ENCODE measurements at places on chromosomes 6 and 20.
A peak's percentile ranks its signal among the peaks of the same experiment; 100 is the strongest.

GRCh38 chr20:33709398-33709797 lies 10.7 kb downstream of the PXMP4 start:
- DNase-seq, result no peak

DNA sequence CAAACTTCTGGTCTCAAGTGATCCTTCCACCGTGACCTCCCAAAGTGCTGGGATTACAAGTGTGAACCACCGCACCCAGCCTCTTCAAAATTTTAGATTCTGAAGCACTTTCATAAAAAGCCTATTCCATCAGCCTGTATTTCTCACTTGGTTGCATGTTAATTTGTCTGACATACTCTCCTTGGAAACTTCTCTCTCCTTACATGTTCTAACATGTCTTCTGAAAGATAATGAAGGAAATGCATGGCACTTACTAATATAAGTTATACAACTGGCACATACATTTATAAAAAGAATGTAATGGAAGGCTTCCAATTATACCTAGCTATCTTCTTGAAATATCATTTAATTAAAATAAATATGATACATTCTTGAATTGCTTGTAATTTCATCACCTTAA lies 597.5 kb downstream of the TBC1D32 start:
- no peak for DNase-seq

- DNase-seq, result no peak
Measured at GRCh38 chr6:167299641-167300308, 8.7 kb downstream of the UNC93A start.

DNA sequence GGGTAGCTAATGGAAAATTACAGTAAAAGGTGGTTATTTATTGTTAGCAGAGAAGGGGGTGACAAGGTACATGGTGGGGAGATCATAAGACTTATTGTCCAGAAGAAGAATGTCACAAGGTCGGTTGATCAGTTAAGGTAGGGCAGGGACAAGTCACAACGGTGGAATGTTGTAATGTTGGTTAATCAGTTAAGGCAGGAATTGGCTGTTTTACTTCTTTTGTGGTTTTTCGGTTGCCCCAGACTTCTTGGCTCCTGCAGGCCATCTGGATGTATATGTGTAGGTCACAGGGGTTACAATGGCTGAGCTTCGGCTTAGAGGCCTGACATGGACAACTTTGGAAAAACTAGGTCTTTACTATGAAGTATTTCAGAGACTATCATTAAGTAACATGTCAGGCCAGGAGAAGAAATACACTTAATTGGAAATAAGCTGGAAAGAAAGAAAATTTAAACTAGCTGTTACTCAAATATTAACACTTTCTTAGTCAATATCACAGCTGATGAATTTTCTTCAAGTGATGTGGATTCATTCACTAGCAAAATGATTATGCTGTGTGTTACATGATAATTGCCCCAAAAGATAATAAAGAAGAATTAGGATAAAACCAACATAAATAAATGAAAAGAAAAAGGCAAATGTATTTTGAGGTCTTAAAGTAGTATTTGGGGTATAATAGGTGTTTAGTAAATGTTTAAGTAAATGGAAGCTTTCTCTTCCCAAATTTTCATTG lies 4.4 kb downstream of the AIG1 start:
- no peak for DNase-seq

DNA sequence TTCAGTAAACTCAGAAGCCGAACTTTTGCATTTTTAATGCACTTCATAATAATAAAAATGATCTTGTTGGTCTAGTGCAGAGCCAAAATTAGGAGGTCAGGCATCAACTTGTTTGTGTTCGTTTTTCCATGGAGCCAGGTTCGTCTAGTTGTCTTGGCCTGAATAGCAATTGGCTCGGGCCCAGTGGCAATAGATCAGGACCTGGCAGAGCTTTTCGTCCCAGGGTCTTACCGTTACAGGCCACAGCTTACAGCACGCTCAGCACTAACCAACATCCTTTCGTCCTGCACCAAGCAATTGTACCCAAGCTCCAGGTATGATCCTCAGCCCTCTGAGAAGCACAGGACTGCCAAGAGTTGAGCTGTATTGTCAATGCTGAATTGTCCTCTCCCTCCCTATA lies 240.5 kb upstream of the PLN start:
- no peak for DNase-seq

DNA sequence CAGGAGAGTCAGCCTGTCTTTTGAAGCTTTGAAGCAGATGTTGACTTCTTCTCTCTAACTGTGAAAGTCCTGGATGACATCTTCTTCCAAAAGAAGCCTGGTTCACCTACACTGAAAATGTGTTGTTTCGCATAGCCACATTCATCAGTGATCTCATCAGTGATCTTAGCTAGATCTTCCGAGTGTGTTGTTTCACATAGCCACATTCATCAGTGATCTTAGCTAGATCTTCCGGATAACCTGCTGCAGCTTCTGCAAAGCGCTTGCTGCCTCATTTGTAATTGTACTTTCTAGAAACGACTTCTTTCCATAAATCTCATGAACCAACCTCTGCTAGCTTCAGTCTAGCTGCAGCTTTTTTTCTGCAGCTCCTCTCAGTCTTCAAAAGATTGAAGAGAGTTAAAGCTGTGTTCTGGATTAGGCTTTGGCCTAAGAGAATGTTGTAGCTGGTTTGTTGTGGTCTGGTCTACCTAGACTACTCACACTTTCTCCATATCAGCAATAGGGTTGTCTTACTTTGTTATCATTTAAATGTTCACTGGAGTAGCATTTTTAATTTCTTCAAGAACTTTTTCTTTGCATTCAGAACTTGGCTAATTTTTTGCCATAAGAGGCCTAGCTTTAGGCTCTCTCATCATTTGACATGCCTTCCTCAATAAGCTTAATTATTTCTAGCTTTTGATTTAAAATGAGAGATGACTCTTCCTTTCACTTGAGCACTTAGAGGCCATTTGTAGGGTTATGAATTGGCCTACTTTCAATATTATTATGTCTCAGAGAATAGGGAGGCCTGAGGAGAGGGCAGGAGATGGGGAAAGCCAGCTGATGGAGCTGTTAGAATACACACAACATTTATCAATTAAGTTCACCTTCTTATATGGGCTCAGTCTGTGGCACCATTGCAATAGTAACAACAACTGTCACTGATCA lies 48.7 kb upstream of the EXOC2 start:
- no peak for DNase-seq

DNA sequence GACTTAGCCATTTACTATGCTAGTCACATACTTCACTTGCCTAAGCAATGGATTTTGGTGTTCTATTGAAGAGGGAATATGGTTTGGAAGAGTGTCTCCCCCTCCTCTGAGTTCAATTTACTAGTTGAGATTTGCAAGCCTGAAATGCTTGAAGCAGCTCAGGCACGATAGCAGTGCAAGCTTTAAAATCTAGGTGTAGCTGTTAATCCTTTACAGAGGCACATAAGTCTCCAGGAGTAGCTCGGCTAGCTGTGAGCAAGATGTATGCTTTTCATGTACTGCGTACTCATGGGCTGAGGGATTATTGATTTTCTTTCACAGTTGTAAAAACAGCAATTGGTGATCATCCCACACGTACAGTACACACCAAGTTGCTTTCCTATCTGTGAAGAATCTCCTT lies 726 bp downstream of the FLRT3 start:
- no peak for DNase-seq

DNA sequence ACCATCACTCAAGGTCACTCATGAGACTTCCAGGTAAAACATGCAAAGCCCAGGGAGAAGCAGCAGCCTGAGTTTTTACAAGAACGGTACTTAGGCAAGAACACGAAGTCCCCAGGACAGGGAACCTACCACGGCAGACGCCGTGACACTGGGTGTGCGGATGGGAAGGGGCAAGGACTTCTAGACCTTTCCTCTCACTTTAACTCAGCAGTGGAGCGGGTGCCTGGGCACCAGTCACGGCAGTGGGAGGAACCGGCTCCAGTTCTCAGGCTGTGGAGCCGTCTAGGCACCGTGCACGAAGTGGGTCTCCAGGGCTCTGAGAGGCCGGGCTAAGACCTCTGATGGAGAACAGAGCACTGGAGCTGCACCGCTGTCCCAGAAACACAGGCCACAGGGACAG lies 2.5 kb downstream of the ZBTB46 start:
- no peak for DNase-seq

DNA sequence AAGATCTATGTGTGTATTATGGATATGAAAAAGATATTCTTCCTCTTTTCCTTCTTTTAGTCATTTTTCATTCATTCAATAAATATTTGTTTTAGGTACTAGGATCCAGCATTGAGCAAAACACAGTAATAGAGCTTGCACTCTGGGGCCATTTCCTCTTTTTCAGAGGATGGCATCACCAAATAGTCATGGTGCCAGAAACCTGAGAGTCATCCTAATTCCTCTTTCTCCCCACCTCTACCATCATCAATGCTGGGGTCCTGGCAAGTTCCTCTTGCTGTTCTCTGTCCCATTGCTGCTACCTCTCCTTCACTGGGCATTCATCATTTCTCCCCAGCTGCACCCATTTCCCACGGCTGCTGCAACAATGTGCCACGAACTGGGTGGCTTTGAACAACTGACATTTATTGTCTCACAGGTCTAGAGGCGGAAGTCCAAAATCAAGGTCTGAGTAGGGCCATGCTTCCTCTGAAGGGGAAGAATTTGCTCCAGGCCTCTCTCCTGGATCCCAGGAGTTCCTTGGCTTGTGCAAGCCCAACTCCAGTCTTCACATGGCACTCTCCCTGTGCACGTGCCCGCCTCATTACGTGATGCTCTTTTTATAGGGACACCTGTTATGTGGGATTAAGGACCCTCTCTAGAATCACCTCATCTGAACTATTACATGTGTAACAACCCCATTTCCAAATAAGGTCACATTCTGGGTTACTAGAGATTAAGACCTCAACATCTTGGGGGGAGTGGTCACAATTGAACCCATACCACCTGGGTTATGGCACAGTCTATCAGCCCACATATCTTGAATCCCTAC lies 9.5 kb upstream of the IGF2R start:
- DNase-seq, result peak; percentile 60

GRCh38 chr6:163531122-163531521 lies 116.6 kb downstream of the QKI start:
- DNase-seq, result no peak

DNA sequence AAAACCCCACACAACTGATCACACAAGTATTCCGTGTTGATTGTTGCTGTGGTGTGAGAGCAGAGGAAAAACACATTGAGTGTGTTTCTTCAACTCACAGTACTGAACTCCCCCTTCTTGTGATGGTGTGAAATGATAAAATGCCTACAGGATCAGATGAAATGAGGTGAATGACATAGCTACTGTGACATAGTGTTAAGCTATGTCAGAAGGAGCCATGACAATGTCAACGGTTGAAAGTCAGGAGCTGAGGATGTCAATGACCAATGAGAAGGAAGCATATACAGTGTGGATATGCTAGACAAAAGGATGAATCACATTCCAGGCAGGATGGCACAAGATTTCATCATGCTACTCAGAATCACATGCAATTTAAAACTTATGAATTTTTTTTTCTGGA lies 38.8 kb downstream of the WASF1 start:
- DNase-seq, result no peak

GRCh38 chr6:44603044-44603686 lies 215.7 kb downstream of the CDC5L start:
- no peak for DNase-seq

- DNase-seq, result no peak
Measured at GRCh38 chr6:33719326-33719987, 8.0 kb upstream of the UQCC2 start.

DNA sequence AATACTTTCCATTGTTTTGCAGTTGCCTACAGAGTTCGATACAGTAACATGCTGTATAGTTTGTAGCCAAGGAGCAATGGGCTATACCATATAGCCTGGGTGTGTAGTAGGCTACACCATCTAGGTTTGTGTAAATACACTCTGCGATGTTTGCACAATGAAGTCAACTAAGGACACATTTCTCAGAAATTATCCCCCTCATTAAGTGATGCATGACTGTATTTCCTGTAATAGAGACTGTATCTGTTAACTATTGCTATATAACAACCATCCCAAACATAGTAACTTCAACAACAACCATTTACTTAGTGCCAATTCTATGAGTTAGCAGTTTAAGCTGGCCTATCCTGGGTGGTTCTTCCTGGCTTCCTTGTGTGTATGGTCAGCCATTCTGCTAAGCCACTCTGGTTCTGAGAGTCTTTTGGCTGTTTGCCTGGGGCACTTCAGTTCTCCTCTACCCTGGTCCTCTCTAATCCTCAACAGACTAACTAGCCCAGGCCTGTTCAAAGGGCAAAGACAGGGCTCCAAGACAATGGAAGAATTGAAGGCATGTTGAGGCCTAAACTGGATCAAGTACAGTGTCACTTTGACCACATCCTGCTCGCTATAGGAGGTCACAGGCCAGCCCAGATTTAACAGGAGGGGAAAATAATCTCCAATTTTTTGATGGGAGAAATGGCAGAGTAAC lies 124.0 kb downstream of the PLCB1 start:
- no peak for DNase-seq

- peak; percentile 31 for DNase-seq
Measured at GRCh38 chr6:168370310-168370991, 50.9 kb upstream of the DACT2 start.

DNA sequence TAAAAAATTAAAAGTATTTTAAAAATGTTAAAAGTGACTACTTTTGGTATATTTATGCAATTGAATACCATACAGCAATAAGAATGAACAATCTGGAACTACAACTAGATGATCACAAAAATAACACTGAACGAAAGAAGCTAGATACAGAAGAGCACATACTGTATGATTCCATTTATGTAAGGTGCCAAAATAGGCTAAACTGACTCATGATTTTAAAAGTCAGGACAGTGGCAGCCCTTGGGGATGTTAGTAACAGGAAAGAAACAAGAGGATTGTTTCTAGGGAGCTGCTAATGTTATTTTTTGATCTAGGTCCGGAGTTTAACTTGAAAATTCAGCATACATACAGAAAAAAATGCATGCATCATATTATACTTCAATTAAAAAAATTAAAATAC lies 42.3 kb downstream of the KIF13A start:
- no peak for DNase-seq

GRCh38 chr6:159654483-159655098 lies 38.5 kb downstream of the SOD2 start:
- DNase-seq, result peak; percentile 68

DNA sequence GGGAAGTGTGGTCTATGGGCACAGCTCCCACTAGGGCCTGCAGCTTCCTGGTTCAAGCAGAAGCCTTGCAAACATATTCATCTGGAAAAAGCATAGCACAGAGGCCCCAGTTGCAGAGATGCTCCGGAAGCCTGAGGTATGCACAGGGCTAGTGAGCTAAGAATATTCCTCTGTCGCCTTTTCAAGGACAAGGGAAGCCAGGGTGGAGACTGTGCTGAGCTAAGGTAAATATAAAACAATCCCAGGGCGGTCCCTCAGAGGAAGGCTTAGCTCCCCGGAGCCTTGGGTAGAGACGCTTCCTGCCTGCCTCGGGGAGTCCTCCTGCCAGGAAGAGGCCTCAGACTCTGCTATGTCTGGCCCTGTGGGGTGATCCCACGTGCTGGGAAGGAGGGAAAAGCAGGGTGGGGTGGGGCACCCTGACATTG lies 134.8 kb upstream of the FOXA2 start:
- DNase-seq, result peak; percentile 77

- DNase-seq, result no peak
Measured at GRCh38 chr20:1935696-1936366, 40.6 kb downstream of the SIRPA start.

GRCh38 chr6:127520066-127520465 lies 931 bp upstream of the MTCL3 start:
- DNase-seq, result peak; percentile 42

GRCh38 chr20:62269378-62269777 lies 31.1 kb downstream of the OSBPL2 start:
- no peak for DNase-seq

All from Kasumi-1 (cell line).